ENCODE measurements at places on chromosomes 2 and 18.

DNA sequence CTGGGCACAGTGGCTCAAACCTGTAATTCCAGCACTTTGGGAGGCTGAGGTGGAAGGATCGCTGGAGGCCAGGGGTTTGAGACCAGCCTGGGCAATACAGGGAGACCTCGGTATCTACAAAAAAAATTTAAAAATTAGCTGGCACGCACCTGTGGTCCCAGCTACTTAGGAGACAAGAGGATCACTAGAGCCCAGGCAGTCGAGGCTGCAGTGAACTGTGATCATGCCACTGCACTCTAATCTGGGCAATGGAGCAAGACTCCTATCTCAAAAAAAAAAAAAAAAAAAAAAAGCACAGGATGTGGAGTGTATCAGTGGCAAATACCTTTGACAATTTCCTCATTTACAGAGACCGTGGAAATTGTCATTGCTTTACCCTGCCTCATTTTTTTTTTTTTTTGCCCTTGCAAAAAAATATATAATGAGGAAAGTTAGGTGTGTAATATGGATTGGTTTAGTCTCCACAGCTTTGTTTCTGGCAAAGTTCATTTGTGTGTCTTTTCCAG, 20.9 kb upstream of the PPP1CB start:
- DNase-seq = no peak

DNA sequence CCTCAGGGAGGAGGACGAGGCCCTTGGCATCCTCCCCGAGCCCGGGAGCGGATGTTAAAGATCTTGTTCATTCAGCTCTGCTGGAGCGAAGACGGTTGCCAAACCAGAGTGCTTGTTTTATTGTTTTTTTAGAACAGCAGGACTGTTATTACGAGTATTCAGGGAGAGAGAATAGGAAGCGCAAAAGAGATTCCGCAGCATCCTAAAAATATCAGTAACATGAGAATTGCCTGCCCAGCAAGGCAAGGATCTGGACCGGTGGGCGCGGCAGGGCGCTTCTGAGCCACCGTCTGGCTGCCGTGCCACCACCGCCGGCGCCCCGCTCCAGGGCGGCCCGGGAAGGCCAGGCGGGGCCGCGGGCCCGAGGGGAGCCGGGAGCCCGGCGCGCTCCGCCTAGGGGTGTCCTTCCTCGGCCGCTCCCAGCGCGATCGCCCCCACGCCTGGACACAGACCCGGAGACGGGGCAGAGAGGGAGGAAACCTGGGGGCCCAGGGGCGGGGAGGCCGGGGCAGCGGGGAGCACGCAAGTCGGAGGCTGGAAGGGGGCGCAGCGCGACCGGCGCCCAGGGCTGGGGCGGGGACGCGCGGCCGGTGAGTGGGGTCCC, 843 bp downstream of the CYS1 start:
- no peak for DNase-seq

DNA sequence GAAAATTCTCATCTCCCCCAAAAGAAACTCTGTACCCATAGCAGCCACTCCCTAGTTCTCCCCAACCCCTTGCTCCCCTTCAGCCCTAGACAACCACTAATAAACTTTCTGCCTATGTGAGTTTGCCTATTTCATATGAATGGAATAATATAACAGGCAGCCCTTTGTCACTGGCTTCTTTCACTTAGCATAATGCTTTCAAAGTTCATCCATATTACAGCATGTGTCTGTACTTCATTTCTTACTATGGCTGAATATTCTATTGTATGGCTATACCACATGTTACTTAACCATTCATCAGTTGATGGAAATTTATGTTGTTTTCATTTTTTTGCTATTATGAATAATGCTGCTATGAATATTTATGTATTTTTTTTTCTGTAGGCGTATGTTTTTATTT, 442.9 kb downstream of the SLC4A3 start:
- DNase-seq = no peak

GRCh38 chr18:6251084-6251483, 163.6 kb downstream of the L3MBTL4 start:
- no peak for DNase-seq

- no peak for DNase-seq
Measured at GRCh38 chr2:177724398-177725287, 332.1 kb downstream of the AGPS start.

DNA sequence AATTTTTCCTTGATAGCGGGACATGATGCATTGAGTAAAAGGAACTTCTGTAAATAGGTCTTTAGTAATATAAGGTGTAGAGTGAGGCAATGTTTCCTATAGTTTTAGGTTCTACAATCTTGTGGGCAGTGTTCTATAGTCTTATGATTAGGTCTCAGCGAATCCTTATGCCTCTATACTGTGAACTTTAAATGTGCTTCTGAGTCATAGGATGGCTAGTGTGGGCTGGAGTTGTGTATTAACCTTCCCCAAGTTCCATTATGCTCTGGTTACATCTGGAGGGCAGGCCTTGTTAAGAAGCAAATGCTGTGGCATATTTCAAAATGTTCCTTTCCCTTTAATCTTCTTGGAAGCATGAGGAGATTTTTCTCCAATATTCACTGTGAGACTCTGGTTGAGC, 73.5 kb downstream of the ROCK2 start:
- DNase-seq = no peak

- DNase-seq = no peak
Measured at GRCh38 chr18:23228102-23229061, 93.1 kb downstream of the CABLES1 start.

- no peak for DNase-seq
Measured at GRCh38 chr2:152500772-152501171, 165.8 kb downstream of the FMNL2 start.

- DNase-seq = no peak
Measured at GRCh38 chr2:130871843-130872740, 35.4 kb downstream of the ARHGEF4 start.

GRCh38 chr2:115161081-115161770, 718.8 kb downstream of the DPP10 start:
- DNase-seq = no peak

- no peak for DNase-seq
Measured at GRCh38 chr2:182636699-182637098, 79.4 kb upstream of the DNAJC10 start.

GRCh38 chr18:35694808-35695207, 113.3 kb downstream of the GALNT1 start:
- DNase-seq = no peak

GRCh38 chr2:39648580-39648979, 17.1 kb upstream of the TMEM178A start:
- DNase-seq = no peak

GRCh38 chr2:208300847-208301618, 35.0 kb downstream of the PIKFYVE start:
- no peak for DNase-seq

- no peak for DNase-seq
Measured at GRCh38 chr2:208036357-208036756, 11.0 kb upstream of the PLEKHM3 start.

GRCh38 chr2:159455330-159455918, 160.9 kb downstream of the BAZ2B start:
- no peak for DNase-seq

GRCh38 chr2:48940606-48941005, 185.1 kb upstream of the LHCGR start:
- DNase-seq = peak; percentile 94

GRCh38 chr2:3434654-3435053, 55.2 kb downstream of the TRAPPC12 start:
- DNase-seq = no peak

GRCh38 chr2:24856791-24857211, 63.2 kb downstream of the ADCY3 start:
- no peak for DNase-seq

DNA sequence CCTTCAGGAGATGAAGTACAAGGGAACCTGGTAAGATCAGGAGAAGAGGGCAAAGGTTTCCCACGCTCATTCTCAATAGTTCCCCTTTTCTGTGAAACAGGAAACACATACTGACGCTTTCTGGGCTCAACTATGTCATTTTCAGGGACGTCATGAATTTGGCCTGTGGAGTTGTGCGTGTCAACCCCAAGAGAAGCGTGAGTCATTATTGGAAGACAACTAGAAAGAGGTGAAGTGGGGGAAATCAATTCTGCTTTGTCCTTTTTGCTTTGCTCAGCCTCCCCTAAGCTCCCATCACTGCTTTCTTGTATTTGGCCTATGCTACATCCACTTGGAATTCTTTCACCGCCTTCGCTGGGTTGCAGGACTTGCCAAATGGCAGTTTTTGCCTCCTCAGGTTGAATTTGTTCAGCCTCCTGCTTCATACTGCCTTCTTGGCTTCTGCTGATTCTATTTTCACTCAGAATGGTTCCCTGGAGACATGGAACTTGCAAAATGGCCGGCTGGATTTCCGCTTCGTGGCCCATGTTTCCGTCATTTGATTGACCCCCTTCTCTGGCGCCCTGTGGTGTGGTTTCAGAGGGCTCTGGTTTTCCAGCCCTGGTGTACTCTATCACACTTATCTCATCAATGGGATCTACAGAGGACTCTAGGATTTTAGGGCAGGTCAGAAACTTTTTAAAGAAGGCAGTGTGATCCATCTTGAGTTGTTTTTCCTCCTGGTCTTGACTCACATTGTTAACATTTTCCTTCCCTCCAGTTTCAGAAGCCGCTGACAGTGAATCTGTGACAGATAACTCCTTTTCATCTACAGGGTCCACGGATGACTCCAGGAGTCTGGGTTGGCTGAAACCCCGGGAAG, 93.3 kb downstream of the ALPK2 start:
- DNase-seq = no peak

GRCh38 chr18:3998698-3999333, 456.3 kb downstream of the DLGAP1 start:
- no peak for DNase-seq

All from NCI-H187 treated with DMSO at 0.1 percent for 48 hours (cell line).